CD4-positive, CD25-positive, alpha-beta regulatory T cell (primary cell): ENCODE measurements at places on chromosomes 4 and X. TPM values are rescaled to one million over a fixed set of nuclear protein-coding genes. Genes with fewer than 3 reads are reported as not detected.

DNA sequence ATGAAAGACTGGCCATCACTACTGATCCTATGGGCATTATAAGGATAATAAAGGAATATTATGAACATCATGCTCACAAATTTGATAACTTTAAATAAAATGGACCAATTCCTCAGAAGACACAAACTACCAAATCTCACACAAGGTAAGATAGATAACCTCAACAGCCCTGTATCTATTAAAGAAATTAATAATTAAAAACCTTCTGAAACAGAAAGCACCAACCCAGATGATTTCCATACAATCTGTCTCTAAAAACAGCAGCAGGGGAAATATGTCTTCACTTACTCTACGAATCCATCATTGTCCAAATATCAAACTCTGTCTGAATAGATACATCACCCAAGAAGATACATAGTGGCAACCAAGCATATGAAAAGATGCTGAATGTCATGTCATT, 55.2 kb downstream of the LCORL start:
- DNase-seq, result no peak

DNA sequence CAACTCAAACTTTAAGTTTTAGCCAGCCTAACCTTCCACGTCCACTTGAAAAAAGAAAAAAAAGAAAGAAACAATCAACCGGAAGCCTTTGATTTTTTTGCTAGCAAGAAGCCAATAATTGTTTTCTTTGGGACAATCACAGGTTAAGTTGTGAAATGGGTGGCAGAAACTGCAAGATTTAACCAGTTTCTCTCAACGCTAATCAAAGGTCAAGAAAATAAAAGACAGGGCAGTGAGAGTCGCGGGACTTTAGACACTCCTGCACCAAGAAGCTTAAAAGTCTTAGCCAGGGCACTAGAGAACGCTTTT, 1.0 kb downstream of the ACSL1 start:
- DNase-seq, result no peak

Gene HMGN5
- polyA plus RNA-seq, result 1.9 TPM

- DNase-seq, result no peak
Observed at GRCh38 chrX:110104078-110104477, 101.2 kb downstream of the TMEM164 start.

Gene ATP2B3
- polyA plus RNA-seq, result not detected

GRCh38 chr4:25865586-25865985, 2.8 kb upstream of the SEL1L3 start:
- DNase-seq, result no peak

DNA sequence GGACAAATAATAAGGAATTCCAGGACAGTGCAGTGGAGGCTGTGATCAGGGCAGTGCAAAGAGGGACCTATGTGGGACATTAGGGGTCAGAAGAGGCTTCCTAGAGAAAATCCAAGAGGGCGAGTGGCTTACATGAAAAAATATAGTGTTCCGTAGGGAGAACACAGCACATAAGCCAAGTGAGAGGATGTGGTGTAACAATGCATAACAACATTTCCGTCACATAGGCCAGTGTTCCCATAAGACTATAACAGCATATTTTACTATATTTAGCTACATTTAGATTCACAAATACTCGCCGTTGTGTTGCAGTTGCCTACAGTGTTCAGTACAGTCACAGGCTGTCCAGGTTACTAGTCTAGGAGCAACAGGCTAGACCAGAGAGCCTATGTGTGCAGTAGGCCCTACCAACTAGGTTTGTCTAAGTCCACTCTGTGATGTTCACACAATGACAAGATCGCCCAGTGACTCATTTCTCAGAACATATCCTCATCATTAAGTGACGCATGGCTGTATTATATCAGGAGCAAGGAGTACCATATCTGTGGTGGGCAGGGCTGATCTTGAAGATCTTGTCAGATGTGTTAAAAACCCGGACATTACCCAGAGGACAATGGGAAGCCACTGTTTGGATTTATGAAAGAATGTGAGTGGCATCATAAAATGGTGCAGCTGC, 74.0 kb upstream of the TBL1X start:
- no peak for DNase-seq

DNA sequence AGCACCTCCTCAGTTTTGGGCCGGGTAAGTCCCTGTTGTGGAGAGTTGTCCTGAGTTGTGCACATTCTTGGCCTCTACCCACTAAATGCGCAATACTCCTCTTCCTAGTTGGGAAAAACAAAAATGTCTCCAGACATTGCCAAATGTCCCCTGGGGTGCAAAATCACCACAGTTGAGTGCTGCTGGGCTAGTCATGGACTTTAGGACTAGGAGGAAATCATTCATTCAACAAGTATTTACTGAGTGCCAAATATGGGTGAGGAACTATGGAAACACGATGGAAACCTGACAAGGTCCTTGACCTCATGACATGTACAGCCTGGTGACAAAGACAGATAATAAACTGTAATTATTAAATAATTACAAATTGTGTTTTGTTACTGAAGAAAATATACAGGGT, 71.6 kb downstream of the STX18 start:
- no peak for DNase-seq

GRCh38 chr4:92234393-92235176, 69.2 kb upstream of the GRID2 start:
- no peak for DNase-seq

- no peak for DNase-seq
Observed at GRCh38 chrX:153333266-153333665, 687 bp upstream of the ZNF275 start.

- no peak for DNase-seq
Observed at GRCh38 chrX:148878371-148878770, 378.0 kb downstream of the AFF2 start.

Gene ZFP42
- not detected for polyA plus RNA-seq

DNA sequence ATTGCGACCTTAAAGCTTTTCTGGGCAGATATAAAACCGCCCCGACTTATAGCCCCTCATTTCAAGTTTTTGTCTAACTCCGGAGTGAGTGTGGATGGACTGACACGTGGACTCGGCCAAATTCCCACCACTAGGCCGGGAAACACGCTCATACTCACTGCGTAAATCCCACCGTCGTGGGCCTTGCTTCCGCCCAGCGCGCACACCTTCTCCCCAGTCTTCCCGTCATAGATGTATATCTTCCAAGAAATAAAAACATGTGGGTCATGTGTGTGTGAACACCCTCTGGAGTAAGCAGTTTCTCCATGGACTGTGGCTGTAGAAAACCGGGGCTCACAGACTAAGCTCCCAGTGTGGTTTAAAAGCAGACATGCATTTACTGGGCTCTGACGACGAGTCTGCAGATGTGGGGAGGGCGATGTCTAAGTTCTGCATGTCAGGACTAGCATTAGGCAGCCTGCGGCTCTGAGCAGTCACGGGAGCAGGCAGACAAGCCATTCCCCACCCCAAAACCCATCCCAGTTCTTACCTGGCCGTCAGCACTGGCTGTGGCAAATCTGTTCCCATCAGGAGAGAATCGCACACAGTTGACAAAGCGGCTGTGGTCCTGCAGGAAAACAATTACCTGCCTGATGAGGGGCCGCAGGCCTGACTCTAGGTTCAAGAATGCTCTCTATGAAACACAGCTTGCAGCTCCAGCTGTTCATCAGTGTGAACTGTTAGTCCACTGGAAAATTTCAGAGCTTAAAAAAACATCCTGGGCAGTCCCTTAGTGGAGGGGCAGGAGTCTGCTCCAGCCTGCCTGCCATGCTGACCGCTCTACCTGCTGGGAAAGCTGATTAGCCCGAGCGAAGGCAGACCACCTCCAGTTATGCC, 28.2 kb downstream of the WDR1 start:
- no peak for DNase-seq

DNA sequence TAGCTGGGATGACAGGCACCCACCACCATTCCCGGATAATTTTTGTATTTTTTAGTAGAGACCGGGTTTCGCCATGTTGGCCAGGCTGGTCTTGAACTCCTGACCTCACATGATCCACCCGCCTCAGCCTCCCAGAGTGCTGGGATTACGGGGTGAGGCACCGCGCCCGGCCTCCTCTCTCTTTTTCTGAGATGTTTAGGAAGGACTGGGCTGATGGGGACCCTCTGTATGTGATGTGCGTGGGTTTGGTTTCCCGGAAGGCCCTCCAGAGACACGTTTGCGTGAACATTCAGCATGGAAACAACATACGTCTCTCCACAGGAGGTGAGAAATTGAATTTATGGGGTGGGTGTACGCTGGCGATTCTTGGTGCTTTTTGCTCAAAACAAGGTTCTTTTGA, 18.6 kb downstream of the SHOX start:
- DNase-seq, result no peak

DNA sequence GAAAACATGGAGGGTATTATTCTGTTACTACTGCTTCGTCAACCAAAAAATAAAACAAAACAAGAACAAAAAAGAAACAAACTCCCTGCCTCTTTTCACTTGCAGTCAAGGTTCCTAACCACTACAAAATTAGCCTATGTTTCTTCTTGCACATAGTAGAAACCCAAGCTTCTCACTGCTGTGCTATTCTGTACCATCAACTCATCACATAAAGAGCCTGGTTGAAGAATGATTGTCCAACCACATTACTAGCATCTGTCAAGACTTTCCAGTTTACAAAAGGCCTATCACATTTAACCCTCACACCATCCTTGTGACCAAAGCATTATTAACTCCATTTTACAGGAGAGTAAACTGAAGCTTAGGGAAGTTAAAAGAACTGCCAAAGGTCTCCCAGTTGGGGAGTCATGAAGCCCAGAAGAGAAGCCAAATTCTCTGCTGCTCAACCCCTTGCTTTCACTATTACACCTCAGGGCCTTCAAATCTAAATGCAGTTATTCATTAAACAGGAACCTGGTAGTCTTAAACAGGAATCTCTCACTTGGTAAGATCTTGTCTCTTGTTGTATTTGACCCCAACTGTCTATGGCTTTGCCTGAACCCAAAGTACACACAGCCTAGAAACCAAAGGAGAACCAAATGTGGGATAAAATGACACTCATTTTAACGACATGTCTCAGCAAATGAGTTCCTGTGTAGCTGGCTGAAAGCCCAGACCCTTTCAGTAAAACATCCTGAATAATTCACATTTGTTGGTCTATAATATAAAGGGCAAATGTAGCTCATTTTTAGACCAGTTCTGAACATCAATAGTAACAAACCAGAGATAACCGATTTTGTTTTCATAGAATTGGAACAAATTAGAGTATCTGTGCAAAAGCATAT, 8.6 kb downstream of the F9 start:
- no peak for DNase-seq

Gene GATA1
- not detected for polyA plus RNA-seq
